Right lung (tissue), 10 donors: ENCODE measurements at places on chromosomes 7 and 10. TPM values are rescaled to one million over a fixed set of nuclear protein-coding genes. Genes with fewer than 3 reads are reported as not detected.
A peak's percentile ranks its signal among the peaks of the same experiment; 100 is the strongest.

GRCh38 chr7:152180587-152180986, 155.1 kb downstream of the GALNT11 start:
- DNase-seq: no peak

GRCh38 chr10:101961591-101962498, 94.1 kb downstream of the ARMH3 start:
- DNase-seq: no peak

DNA sequence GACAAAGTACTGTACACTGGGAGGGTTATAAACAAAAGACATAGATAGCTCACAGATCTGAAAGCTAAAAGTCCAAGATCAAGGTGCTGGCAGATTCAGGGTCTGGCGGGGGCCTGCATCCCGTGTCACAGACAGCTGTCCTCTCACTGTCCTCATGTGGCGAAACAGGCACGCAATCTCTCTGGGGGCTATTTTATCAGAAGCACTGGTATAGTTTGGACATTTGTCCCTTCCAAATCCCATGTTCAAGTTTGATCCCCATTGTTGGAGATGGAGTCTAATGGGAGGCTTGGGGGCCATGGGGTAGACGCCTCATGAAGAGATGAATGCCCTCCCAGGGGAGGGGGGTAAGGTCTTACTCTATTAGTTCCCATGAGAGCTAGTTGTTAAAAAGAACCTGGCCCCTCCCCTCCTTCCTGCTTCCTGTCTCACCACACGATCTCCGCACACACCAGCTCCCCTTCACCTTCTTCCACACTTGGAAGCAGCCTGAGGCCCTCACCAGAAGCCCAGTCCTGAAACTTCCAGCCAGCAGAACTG, 72.5 kb upstream of the UCN3 start:
- no peak for DNase-seq

- no peak for DNase-seq
Observed at GRCh38 chr7:117872561-117873309, 506 bp downstream of the CTTNBP2 start.

DNA sequence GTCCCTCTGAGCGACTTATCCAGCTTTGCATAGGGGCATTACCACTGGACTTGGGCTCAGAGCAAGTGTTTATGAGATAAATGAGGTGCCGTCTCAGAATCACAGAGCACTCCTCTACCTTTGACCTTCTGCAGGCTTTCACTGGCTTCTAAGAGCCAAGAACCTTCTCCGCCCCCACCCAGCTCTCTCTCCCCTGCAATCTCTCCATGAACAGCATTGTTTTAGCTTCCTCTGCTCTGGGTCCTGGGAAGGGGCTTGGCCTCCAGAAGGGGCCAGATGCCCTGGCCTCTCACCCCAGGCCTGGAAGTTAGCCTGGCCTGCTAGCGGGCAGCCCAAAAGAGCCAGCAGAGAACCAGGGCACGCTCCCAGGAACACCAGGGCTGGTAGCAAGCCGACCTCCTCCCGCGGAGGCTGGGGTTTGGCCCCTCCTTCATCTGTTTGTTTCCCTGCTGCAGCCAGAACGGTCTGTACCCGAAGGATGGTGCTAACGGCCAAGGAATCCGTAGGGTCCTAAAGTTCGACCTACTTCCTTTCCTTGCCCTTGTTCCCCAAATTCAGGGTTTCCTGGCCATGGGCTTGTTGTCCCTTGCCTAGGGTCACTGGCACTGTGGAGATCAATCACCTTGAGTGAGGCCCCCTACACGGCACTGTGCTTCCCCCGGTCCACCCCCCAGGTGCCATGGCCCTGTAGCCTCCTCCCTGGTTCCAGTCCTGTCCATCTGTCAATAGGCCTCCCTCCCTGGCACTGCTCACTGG, 18.7 kb upstream of the DDIT4 start:
- DNase-seq: peak; percentile 82

DNA sequence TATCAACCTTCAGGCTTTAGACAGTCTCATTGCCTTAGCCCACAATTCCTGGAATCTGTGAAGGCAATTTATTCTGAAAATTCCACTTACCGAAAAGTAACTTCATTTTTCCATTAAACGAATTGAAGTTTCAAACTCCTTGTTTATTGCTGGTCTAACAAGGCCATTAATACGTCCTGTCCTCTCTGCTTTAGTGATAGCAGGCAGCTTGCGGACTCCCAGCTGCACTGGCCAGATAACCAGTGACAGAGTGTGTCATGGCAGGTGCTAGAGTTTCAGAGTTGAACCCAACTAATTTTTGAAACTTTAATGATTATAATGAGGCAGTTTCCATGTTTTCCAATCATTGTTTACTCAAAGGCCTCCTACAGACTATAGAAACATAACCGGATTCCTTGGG, 31.1 kb downstream of the LOXL4 start:
- no peak for DNase-seq

The ASB13 gene
- polyA plus RNA-seq: 11.6 TPM

DNA sequence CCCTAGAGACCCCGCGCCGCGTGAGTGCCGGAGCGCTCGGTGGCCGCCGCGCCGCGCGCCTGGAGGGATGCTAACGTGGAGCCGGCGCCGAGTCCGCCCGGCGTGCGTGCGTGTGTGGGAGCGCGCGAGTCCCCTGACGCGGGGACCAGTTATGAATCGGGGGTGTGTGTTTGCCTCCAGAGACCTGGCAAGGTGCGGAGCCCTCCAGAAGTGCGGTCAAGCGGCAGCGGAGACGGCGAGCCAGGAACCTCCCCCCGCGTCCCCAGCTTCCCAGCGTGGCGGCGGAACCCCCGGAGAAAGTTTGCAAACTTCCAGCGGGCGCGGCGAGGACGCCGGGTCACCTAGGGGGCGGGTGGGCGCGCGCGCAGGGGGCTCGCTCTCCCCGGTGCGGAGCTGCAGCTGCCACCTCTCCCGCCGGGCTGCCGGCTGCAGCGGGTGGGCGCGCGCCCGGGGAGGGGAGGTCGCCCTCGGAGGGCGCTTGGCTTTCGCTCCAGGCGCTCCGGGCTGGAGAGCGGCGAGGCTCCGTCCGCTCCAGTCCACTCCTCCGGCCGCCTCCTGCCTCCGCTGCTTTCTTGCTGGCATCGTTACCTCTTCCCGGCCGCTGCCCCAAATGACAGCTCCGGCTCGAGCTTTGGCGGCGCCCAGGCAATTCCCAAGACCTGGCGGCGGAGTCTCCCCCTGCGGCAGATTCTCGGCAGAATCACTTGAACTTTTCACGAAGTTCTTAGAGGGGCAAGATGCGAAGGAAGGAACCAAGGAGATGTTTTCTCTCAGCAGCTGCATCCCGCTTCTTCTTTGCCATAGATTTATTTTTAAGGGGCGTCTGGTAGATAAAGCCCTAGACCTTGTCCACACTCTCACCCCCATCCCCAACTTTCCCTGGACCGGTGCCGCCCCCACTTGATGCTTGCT, 2.3 kb upstream of the CREB5 start:
- peak; percentile 53 for DNase-seq

GRCh38 chr10:91552274-91553095, 80.4 kb downstream of the PPP1R3C start:
- no peak for DNase-seq

DNA sequence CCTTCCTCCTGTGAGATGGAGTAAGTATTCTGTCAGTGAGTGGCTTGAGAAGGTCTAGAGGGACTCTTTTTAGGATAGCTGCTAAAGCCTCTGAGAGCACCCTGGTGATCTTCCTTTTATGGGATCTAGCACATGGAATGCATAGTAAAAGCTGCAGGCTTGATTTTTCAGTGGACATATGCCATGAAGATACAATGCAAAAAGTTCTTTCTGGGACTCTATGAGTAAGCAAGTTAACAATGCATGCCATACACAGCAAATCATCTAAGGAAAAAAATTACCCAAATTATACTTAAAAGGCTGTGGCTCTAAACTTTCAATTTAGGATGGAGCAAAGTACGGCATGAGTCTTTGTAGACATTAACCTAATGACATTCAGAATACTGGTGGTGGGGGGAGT, 154.5 kb downstream of the SGMS1 start:
- DNase-seq: no peak

The RELN gene
- polyA plus RNA-seq: 24.7 TPM

- DNase-seq: no peak
Observed at GRCh38 chr7:7335215-7335614, 152.9 kb downstream of the C1GALT1 start.

- no peak for DNase-seq
Observed at GRCh38 chr7:128687131-128687530, 15.0 kb downstream of the GARIN1A start.

DNA sequence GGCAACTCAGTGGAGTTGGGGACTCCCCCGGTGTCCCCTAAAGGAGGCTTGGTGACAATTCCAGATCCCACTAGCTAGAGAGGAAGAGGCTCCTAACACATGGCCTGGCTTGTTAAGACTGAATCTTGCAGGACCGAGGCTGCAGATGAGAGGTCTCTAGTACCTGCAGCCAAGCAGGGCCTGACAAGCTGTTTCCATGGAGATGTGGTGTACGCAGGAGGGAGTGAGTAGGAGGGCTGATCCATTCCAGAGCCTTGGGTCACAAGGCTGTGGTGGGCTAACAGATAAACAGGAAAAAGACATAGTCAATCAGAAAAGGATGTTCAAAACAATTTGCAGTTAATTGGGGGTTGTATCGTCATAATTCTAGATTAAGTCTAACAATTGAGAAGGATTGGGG, 77.3 kb upstream of the MKLN1 start:
- DNase-seq: no peak

GRCh38 chr7:102810916-102811315, 62.1 kb downstream of the FAM185A start:
- DNase-seq: no peak
